ENCODE measurements at places on chromosomes 13 and 19.

- DNase-seq = no peak
These were observed 91.2 kb downstream of the KCTD15 start for GRCh38 chr19:33887891-33888290.

- DNase-seq = no peak
These were observed 14.7 kb downstream of the ELL start for GRCh38 chr19:18507021-18507726.

DNA sequence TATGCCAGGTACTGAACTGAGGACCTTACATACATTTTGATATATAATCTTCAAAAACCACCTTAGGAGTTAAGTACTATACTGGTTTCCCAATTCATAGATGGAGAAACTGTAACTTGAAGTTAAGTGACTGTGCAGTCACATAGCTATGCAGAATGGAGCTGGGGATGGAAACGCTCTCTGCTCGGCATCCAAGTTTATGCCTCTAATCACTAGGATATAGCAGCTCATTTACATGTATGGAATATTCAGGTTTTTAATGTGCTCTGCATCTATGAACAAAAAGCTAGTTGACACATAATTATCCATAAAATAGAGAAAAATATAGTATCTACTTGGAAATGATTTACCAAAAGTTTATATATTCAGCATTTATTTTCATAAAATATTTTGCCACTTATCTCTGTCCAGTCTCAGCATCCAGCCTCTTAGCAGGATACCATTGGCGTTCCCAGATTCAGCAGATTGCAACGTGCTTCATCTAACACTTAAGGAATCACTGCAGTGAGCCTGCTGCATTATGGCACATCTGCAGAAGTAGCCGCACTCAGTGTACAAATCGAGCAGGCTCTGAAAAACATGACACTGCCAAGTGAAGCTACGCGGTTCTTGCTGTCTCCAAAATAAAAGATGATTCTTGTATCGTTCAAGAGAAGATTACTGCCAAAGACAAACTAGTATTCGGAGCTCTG lies 70.4 kb downstream of the MRPL57 start:
- DNase-seq = no peak

DNA sequence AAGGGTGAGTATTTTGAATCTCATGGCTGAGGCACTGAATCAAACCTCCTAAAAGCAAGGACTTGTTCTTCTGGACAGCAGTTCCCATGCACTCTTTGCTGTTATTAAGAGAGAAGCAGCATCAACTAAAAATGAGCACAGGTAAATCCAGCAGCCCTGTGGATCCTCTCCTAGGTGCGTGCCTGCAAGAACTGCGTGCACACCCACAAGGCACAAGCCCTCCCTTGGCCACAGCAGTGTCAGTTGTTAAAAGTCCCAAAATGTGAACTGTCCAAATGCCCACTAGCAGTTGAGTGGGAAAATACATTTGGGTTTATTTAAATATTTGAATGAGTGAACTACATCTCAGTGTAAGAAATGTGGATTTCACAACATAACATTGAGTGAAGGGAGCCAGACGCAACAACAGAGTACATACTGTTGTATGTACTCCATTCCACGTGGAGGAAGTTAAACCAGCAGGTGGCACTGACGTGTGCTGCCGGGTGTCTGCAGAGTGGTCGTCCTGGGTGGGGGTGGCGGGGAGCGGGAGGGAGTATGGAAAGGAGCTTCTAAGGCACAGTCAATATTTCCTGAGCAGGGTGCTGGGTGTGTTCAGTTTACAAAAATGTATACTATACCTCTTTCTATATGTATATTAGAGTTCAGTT lies 266.4 kb downstream of the NALCN start:
- DNase-seq = no peak

GRCh38 chr13:111232191-111232590 lies 88.3 kb upstream of the TEX29 start:
- no peak for DNase-seq

- DNase-seq = no peak
These were observed 70.5 kb upstream of the CSNK1A1L start for GRCh38 chr13:37175996-37176395.

DNA sequence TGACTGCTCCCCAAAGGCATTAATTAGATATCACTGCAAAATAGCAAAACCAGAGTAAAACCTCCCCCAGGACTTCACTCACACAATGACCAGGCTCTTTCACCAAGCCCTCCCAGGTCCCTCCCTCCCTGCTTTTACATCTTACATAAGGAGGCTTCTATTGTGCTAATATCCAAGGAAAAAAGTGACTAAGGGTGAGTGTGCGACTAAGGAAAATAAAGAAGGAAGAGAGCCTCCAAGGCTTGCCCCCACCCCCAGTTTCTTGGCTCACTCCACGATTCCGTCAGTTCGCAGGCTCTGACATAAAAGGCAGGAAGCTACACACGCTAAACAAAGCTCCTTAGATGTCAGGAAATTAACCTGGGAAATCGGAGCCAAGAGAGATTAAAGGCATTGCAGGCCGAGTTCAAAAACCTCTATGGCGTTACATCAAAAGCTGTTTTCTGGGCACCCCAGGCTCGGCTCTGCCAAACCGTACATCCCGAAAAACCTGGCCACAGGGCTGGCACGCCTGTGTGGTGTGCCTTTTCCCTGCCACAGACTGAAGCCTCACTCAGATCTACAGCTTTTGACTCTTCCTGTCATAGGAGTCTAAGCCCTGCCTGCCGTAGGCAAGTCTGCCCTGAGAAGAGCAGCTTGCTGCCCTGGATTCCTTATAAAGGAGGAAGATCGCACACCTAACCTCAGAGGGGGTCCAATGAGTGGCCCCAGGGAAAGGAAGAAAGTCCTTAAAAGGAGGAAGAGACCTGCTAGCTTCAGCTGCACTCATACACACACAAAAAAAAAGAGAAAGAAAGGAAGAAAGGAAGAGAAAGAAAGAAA lies 67.0 kb upstream of the SERP2 start:
- DNase-seq = no peak

DNA sequence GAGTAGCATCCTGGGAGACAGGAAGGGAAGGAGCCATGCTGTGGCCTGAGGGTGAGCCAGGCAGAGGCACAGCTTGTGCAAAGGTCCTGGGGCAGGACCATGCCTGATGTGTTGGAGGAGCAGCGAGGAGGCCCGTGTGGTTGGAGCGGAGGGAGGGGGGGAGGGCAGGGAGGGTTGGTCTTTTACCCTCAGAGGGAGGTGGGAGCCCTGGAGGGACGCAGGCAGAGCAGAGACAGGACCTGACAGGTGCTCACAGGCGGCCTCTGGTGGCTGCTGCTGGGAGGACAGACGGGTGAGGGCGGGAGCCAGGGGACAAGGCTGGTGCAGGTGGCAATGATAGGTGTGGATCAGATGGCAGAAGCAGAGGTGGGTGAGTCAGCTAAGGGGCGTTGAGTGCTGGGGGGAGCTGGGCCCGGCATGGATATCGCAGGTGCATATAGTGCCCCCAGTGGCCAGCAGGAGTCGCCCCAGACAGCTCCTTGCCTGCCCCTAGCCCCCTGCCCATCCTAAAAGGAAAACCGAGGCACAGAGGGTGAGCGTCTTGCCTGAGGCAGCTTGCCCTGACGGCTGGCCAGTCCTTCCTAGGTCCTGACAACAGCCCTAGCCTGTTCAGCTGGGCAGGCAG lies 9.8 kb upstream of the GNA15 start:
- peak; percentile 61 for DNase-seq

DNA sequence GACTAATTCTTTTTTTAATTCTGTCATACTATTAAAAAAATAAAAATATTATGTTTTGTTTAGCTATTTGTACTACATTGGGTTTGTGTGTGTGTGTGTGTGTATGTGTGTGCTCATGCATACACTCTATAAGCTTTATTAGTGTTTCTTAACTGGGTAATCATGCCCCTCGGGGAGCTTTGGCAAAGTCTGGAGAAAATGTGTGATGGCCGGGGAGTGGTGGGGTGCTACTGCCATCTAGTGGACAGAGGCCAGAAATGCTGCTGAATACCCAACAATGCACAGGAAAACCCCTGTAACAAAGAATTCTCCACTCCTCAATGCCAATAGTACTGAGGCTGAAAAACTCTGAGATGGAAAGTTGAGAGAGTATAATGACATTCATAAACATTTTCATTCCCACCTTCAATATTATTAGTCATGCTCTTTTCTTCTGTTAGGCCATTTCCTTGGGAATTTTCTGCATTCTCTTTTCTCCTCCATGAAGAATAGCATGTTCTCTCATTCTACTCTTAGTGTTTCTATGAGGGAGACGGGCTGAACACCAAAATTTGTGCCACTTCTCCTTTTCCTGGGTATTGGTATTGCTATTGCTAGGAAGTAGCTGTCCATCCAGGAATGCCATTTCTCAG lies 157.3 kb downstream of the DNAJC3 start:
- peak; percentile 38 for DNase-seq

- DNase-seq = no peak
These were observed 56.8 kb downstream of the TNFSF13B start for GRCh38 chr13:108326309-108326708.

- DNase-seq = peak; percentile 71
These were observed 62.6 kb downstream of the IER2 start for GRCh38 chr19:13212759-13213330.

DNA sequence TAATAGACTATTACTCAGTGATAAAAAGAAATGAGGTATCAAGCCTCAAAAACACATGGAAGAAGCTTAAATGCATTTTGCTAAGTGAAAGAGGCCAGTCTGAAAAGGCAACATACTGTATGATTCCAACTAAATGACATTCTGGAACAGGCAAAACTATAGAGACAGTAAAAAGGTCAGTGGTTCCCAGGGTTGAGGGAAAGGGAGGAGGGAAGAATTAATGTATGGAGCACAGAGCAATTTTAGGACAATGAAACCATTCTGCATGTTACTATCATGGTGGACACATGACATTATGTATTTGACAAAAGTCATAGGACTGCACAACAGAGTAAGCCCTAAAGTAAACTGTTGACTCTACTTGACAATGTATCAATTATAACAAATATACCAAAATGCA lies 5.7 kb upstream of the SERPINE3 start:
- no peak for DNase-seq

DNA sequence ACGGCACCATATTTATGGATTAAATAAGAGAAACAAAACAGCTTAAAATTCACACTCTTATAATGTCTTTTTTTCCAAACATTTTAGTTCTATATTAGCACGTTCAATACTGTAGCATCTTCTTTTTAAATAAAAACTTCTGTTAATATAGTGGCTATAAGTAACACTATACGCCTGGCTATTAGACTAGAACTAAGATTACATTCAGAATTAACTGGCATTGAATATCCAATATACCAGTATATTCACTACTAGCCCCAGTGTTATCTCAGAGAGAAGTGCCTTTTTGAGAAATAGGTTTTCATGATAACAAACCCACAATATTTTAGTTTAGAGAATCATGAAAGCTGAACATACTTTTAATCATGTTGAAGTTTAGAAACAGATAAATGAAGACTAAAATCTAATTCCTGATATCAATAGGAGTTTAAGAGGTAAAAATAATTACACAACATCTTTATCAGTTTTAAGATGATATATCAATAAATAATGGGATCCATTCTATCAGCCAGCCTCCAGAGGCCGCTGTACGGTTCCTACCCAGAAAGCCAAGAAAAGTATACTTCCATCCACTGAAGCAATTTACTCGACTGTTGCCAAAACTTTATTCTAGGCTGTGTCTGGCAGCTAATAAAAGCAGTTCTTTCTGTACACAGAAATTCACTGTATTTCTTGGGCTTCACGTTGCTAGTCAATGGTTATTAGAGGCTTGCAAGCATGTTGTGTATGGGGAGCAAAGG lies 1113.4 kb upstream of the MIR17HG start:
- no peak for DNase-seq

DNA sequence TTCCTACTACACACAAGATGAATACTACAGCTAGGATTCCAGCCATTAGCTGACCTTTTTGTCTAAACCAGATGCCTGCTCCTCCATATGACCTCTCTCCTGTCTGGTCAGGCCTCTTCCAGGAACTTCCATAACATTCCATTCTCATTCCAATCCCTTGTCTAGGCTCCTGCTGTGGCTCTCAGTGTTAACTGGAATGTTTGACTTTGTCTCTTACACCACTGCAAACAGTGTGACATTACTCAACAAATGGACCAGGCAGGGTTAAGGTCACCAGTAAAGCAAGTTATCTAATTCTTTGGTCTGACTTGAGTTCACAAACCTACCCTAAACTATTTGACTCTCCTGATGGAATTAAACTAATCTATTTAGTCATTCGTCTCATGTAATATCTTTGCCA lies 2.1 kb upstream of the GPC6 start:
- no peak for DNase-seq

All from activated T-helper 9 cell treated with anti-CD3 and anti-CD28 coated beads, Interleukin-2, amount 50 U/mL, for 16 hours (primary cell).